ENCODE measurements at places on chromosomes 13 and 19.

DNA sequence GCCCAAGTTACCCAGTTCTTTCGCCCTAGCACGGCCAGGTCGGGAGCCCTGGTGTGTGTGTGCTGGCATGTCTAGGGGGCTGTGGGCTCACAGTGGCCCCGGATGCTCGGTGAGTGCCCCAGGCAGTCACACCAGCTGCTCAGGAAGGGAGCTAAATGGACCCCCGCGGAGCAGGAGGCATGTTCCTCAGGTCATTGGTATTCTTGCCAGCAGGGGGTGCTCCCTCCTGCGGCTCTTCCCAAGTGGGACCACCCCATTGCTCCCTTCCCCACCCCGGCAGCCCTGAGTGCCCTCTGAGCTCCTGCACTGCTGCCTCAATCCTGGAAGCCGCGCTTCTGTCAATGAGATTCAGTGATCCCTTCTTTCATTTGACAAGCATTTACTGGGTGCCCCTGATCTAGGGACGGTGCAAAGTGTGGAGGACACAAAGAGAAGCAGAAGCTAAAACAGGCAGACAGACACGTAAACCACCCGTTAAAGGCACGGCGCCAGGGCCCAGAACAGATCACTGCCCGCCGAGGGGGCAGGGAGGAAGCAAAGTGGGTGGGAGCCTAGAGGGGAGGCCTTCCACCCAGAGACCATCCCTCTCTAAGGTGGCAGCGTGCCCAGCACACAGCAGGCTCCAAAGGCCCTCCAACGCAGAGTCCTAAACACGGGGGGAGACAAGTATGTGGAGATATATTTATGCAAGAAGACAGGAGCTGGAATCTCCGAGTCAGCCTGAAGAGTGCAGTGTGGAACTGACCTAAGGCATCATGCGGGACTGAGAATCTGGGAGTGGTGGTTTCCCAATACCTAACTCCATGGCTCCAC, 5.2 kb upstream of the ADPRHL1 start:
- no peak for DNase-seq

GRCh38 chr13:51590231-51590970, 6.1 kb downstream of the WDFY2 start:
- DNase-seq, result no peak

DNA sequence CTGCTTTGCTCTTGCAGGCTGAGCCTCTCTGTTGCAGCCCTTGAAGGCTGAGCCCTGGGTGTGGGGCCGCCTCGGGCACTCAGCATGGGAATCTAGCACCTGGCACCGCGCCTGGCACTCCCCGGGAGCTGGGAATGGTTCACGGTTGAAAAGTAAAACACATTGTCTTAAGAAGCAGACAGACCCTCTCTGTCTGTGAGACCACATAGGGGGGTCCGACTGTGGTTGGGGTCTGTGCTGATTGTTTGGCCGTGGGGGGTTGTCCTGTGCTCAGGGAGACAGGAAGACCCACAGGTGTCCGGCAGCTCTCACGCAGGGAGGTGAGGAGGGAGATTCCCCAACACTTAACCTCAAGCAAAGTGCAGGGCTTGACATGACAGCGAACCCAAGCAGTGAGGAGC, 64.8 kb downstream of the SOX1 start:
- no peak for DNase-seq

DNA sequence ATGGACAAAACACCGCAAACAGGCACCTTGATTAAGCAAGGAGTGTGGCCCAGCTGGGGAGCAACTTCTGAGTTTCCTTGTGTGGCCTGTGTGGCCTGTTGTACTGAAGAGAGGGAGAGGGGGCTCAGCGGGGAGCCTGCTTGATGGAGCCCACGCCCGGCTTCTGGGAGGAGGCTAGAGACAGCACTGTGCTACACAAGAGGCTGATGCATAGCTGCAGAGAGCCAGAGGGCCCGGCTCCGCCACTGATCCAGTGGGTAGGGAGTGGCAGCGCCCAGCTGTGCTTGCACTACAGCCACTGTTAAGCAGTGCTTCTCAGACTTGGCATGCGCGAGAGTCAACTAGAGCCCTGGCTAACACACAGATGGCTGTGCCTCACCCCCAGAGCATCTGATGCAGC, 19.0 kb downstream of the LYL1 start:
- peak; percentile 10 for DNase-seq

- DNase-seq, result no peak
Observed at GRCh38 chr19:4776436-4777211, 14.9 kb upstream of the FEM1A start.

Data from NCI-H187 (cell line).